D341Med (cell line): ENCODE measurements at places on chromosomes 16 and 17.

DNA sequence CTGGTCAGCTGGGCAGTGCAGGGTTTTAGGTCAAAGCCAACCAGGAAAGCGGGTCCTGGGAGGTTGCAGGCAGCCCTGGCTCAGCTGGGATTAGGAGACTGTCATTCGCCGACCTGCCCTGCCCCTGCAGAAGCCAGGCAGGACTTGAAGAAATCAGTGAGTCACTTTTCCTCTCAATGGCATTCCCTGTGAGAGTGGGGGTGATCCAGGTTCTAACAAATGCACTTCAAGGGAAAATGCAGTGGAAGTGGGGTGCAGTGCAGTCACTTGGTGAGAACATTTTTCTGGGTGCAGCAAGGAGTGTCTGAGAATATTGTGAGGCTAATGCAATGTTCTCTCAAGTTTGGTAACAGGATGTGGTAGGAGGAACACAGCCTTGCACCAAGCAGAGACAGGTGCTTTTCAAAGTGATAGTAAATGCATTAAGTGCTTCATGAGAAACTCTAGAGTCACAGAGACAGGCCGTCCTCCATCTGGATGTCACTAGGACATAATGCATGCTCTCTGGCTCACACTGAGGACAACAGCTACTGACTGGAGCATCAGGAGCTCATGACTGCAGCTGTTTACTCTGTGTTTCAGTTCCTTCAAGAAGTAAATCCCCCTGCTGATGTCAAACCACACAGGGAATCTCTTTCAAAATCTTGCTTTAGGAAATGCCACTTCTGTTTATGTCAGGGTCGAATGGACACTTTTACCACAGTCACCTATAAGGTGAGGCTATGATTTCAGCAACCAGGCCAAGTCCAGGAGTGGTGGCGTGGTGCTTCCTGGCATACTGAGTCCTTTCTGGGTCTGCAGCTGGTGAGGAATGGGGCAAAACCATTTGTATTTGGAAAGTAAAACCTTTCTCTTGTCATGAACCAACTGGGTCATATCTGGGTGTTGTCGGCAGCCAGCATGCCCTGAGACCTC is 16.7 kb downstream of the CDK5R1 start:
- DNase-seq = no peak

DNA sequence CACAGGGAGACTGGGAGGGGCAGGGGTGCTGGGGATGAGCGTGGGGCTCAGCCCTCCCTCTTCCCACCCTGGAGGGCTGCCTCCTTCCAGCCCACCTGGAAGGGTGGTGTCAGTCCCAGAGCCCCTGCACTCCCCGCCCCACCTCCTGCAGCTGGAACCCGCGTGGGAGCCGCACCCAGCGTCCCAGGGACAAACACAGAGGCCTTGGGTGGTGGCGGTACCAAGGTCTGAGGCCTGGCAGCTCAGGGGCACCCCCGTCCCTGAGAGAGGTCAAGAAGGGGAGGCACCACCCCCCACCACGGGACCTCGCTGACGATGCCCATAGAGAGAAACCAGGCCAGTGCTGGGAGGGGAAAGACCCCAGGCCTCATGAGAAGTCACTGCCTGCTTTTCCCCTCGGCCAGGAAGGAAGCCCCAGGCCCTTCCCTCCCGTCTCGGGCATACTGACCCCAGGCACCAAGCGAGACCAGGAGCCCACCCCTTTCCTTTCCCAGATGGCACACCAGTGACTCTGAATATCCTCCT is 4.1 kb downstream of the HS3ST6 start:
- no peak for DNase-seq

DNA sequence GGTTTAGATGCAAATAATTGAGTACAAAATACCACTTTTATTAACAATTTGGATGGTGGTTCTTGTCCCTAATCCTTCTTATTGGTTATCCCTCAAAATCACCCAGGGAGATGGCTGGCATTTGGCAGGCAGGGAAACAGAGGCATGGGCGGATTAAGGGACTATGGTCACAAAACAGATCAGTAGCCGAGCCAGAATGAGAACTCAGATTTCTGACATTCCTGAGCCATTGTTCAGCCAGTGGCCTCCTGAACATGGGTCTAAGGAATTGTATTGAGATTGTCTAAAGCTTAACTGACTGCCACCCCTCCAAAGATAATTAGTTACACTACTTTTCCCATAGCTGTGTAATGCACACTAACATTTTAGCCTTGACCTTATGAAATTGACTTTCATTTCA is 88.4 kb downstream of the CHD9NB start:
- no peak for DNase-seq

DNA sequence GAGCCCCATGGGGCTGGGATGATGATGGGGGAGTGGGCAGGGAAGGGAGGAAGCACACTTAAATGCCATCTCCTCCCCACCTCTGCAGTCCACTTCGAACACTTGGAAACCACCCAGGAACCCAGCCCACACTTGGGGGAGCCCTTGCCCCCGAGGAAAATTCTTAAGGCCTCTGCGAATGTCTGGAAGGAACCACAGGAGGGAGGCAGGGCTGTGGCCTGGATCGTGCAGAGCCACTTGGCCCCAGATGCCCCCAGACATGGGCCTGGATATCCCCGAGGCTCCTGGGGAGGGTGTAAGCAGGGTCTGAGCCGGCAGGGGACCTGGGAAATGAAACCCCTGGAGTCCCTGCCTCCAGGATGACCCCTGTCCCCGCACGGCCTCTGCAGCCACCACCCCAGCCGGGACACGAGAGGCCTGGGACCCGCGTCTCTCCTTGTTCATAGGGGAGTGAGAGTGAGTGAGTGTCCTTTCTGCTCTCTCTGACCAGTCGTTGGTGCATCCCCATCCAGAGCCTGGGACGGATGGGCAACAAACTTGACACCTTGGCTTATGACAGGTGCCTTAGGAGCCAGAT is 11.8 kb upstream of the MTSS2 start:
- no peak for DNase-seq

- no peak for DNase-seq
Observed at GRCh38 chr16:76385601-76386230, 108.5 kb downstream of the CNTNAP4 start.
